ENCODE measurements at places on chromosomes 5 and 9.
A peak's percentile ranks its signal among the peaks of the same experiment; 100 is the strongest.

GRCh38 chr5:54091307-54092130 is 218.9 kb downstream of the ARL15 start:
- DNase-seq: no peak

- DNase-seq: no peak
These were observed 25.3 kb upstream of the ISOC1 start for GRCh38 chr5:129069292-129069691.

- no peak for DNase-seq
These were observed 28.9 kb upstream of the GLIS3 start for GRCh38 chr9:4328723-4329122.

DNA sequence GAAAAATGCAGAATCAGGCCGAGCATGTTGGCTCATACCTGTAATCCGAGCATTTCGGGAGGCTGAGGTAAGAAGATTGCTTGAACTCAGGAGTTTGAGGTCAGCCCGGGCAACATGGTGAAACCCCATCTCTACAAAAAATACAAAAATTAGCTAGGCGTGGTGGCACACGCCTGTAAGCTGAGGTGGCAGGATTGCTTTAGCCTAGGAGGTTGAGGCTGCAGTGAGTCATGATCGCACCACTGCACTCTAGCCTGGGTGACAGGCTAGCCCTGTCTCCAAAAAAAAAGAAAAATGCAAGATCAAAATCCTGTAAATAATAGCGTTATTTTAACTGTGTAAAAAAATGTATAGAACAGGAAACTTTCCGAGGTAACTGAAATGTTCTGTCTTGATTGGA is 39.4 kb downstream of the RNF44 start:
- no peak for DNase-seq

GRCh38 chr5:135038205-135038812 is 4.3 kb upstream of the PITX1 start:
- DNase-seq: no peak

DNA sequence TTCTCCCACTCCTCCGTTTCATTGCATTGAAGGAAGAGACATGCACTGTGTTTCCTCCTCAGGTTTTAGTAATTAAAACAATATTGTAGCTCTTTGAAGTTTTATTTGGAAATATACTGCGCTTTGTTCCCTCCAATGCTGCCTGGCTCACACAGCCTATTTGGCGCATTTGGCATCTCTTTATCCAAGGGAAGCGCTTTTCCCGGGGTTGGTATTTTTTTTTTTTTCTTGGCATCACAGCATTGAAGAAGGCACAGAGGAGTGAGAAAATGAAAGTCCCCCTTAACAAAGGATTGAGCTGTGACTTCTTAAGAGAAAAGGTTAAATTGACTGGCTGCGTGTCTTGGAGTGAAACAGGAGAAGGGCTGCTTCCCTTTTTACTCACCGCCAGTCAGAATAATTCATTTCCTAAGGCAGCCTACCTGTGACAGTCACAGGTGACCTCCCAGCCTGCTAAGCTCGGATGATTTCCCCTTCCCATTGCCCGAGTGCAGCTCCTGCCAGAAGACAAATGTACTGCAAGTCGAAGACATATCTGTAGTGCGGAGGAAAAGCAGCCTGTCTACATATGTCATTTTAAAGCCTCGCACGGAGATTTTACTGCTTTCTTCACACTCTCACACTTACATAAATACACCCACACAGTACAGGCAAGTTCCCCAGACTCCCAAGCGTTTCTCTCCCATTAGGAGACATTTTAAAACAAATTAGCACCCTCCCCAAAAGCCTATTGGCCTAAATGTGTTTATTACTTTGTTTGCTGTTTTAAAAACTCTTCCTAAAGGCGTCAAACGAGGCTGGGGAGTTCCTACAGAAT is 665.5 kb upstream of the ZNF608 start:
- no peak for DNase-seq

DNA sequence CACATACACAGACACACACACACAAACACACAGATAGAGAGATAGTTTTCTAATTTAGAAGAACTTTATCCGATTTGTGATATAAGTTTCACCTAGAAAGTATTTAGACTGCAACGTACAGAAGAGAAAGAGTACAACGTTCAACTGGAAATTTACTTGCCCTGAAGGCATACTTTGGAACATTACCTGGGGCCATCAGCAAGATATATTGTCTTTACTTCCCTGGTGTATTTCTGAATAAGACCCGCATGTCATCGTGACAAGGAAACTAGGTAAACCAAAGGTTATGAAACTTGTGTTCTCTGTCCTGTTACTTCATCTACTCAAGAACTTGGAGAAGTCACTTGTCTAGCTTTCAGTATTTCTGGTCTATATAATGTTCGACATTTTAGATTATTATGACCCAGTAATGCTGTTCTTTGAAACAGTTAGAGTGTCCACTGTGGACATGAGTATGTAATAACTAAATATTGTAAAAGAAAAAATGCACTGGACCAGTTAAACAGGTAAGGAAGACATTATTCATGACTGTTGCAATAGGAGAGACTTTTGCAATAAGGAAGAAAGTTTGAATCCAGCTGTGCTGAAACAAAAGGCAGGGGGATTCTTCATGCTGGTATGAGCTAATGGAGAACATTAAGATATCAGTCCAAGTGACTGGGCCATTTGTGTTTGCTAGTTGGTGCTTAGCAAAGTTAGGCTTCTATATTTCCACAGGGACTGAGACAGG is 1791.1 kb downstream of the MAT2B start:
- DNase-seq: peak; percentile 4

DNA sequence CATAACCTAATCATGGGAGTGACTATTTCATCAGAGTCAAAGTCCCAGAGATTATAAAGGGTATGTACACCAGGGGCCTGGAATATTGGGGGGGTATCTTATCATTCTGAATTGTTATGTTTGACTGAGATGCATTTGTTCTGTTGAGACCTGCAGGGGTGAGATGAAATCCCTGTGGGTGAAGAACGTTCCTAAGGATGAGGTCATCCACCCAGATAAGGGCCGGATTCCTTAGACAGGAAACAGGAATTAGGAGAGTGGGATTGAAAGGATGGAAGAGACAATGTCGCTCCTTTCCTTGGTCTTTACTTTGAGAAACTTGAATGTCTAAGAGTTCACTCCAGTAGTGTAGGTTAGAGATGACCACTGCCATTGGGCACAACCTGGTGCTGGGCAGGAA is 54.7 kb downstream of the GAS1 start:
- DNase-seq: no peak

GRCh38 chr9:89952401-89952800 is 347.6 kb downstream of the GADD45G start:
- DNase-seq: no peak

- DNase-seq: no peak
These were observed 14.2 kb upstream of the RALGDS start for GRCh38 chr9:133135146-133135745.

DNA sequence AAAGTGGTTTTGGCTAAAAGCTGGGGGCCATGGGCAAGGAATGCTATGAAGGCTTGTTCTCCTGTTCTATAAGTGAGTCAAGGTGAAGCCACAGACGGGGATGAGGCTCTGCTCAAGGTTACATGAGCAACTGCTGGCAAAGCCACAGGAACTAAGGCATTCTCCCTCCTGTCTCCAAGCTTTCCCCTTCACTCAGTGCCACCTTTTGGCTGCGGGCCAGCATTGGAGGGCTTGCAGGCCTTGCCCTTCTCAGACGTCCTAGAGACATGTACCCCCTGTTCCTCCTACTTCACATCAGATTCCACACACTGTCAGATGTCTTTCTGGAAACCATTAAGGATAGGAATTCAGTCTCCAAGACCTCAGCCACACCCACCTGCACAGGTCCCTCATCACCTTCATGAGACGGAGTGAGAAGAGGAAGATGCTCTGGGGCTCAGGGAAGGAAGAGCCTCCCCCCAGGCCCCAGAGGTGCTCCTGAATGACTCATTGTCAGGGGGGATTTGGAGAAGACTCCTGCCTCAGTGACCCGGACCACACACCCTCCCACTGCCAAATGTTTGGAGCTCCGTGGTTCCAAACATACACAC is 20.5 kb upstream of the MEIKIN start:
- no peak for DNase-seq

DNA sequence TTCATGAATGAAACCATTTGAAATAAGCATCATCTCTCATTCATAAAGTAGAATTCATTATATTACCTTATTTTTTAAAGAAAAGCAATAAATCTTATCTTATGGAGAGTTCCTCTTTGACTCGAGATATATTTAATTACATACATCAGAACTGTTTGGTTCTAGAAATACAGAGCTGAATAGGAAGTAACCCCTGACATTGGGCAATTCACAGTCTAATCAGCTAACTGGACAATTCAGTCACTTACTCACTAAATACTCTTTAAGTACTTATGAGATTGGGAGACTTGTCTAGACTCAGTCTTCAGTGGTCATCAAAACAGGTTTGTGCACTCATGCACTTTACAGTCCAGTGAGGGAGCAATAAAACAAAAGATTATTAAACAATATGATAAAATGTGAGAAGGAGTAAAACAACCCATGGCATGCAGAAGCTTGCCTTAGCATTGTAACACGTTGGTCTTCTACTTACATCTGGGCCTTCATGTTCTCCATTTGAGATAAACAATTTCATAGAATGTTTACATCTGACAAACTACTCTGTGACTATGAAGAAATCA is 11.5 kb upstream of the FBXO38 start:
- DNase-seq: no peak

DNA sequence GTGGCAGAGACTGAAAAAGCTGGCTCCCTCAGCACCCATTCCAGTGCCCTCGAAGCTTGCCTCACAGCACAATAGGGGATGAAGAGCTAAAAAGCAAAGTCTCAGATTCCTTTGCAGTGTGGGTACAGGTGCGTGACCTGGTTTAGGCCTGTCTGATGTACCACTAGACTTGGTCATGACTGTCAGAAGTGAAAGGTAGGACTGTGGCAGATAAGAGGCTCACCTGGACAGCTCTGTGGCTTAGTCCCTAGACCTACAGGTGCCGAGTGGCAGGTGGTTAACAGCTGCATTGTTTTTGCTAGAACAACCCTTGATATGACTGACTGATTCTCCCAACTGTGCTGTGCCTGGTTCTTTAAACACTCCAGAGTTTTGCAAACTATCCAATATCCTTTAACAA is 14.7 kb upstream of the SFXN1 start:
- DNase-seq: no peak

GRCh38 chr5:62631909-62632580 is 53.4 kb downstream of the LRRC70 start:
- DNase-seq: no peak

GRCh38 chr9:90114641-90115425 is 510.0 kb downstream of the GADD45G start:
- DNase-seq: no peak

GRCh38 chr5:95410279-95410678 is 19.1 kb downstream of the FAM81B start:
- no peak for DNase-seq

GRCh38 chr5:149578896-149579295 is 2.4 kb upstream of the ARHGEF37 start:
- no peak for DNase-seq

- no peak for DNase-seq
These were observed 32.4 kb upstream of the SUSD1 start for GRCh38 chr9:112207451-112207850.

- DNase-seq: peak; percentile 98
These were observed 209.5 kb upstream of the S1PR3 start for GRCh38 chr9:88781628-88782391.

DNA sequence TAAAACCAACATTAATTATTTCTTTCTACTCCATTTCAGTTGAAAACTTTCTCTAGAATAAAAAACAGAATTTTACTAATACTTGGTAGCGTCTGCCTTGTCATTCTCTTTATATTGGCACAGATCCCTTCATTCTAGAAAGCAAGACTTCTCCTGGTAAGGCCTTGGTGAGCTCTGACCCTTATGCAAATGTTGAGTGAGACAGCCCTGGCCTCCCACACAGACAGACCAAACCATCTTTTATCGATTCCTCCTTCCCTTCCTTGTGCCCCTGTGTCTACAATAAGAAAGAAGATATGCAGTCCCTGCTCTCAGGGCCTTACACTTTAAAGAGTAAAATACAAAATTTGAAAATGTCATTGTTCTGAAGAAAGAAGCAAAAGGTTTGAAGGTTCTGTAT is 262.2 kb downstream of the EFNA5 start:
- DNase-seq: no peak

DNA sequence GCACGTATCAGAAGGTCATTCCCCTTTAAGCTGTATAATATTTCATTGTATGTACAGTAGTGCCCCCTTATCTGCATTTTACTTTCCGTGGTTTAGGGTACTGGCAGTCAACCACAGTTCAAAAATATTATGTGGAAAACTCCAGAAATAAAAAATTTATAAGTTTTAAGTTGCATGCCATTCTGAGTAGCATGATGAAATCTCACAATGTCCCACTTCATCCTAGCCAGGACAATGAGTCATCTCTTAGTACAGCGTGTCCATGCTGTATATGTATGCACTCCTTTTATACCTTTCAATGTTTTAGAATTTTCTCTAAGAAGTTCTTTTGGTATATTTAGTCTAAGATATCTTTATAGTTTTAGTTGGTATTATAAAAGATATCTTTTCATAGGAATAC is 115.0 kb upstream of the HAND1 start:
- no peak for DNase-seq

- no peak for DNase-seq
These were observed 555.8 kb upstream of the CDH9 start for GRCh38 chr5:27594141-27594540.

GRCh38 chr5:93294199-93294598 is 286.8 kb downstream of the NR2F1-AS1 start:
- DNase-seq: no peak

DNA sequence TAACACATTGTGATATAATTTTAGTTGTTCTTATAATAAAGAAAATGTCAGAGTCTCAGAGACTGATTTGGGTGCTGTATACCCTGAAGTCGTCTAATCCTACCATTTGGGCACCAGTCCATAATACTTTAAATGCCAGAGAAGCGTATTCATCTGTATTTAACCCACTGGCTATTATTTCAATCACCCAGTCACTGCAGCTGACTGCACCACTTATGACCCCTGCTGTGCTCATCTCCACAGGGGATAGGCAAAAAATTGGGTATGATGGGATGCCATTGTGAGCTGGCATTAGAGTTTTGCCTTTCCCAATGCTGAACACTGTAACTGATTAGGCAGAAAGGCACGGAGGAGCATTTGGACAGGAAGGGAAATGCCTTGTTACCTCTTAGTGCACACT is 599.7 kb downstream of the CAAP1 start:
- DNase-seq: no peak

DNA sequence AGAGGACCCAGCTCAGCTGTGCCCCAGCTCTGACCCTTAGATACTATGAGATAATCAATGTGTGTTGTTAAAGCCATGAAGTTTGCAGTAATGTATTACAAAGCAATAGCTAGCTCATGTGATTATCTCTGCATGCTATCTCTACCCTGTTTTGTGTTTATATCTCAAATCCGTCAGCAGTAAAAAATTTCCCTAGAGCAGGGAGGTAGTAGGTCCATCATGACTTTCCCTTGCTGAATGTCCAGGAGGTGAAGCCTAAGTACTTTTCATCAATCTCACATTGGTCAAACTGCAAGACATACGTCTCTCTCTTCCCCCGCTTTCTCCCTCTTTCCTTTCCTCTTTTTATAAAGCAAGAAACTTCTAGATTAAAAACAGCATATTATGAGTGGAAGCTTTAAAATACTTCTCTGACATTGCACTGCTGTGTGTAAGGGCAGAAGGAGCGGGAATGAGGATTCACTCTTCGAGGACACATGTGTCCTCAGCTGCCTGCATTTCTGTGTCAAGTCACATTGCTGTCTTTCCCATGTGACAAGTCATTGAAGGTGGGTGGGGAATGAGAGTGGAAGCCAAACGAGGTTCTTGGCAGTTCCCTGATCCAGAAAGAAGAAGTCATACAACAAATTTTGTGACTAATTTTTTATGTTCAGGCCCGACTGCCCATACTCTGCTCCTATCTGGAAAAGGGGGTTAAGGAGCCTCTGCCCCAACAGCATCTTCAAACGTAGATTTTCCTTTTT is 93.1 kb upstream of the RETREG1 start:
- DNase-seq: no peak
